ENCODE measurements at places on chromosomes 1 and 21. TPM values are rescaled to one million over a fixed set of nuclear protein-coding genes. Genes with fewer than 3 reads are reported as not detected.

DNA sequence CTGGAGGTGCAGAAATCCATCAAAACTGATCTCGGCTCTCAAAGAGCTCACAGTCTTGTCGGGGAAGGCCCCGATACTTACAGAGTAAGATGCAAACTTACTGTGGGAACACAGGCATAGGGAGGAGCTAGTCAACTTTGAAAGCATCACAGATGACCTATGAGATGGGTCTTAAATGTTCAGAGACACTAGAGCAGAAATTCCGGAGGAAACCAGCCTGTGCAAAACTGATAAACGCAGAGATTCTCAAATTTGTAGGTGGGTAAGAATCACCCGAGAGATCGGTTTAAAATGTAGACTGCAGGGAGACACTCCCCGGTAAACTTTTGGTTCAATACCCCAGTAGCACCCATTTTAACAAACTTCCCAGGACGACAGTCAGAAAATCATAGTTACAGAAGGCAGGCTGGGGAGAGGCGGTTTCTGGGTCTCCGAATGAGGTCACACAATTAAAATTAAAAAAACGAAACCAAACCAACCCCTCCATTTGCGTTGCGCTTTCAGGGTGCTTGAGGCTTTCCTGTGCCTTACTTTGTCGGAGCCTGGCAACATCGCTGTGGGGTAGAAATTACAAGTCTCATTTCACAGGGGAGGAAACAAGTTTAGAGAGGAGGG lies 755 bp upstream of the THRAP3 start:
- H3K27ac ChIP-seq, result peak overlapping the region; percentile 100
- peaks cover 7% of the 10 kb centered on the region for H3K36me3 ChIP-seq
- DNase-seq, result no peak
- H3K4me1 ChIP-seq, result peaks cover 32% of the 10 kb centered on the region
- no peaks in the 10 kb centered on the region for H3K27me3 ChIP-seq

GRCh38 chr1:101244842-101245241 lies 8.0 kb downstream of the S1PR1 start:
- peaks cover 10% of the 10 kb centered on the region for H3K27me3 ChIP-seq
- no peaks in the 10 kb centered on the region for H3K4me1 ChIP-seq
- no peak overlapping the region for H3K27ac ChIP-seq
- H3K4me3 ChIP-seq, result no peak overlapping the region

GRCh38 chr1:156295391-156295947 lies at the start of gene GLMP:
GLMP (minus strand) TSS chr1:156295679; CDS start chr1:156295645, 34 bp downstream.
- H3K4me1 ChIP-seq, result peaks cover 41% of the 10 kb centered on the region
- H3K4me3 ChIP-seq, result peak within 1 kb of the TSS; percentile 87
- no peak for DNase-seq
- peaks cover 2% of the 10 kb centered on the region for H3K36me3 ChIP-seq

DNA sequence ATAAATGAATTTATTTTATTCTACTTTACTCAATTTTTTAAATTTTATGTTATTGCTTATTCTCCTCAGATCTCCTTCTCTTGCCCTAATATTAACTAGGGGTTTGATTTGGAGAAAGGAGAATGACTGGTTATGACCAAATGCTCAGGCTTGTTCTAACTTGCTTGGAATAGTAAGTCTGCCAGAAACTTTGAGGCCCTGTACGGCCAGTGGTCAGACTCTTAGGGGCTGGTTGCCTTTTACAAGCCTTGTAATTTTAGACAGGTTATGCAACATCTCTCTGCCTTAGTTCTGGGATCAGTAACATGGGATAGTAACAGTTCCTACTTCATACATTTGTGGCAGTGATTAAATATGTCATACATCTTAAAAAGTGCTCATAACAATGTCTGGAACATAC lies 279.5 kb downstream of the DUSP10 start:
- H3K27me3 ChIP-seq, result peaks cover 24% of the 10 kb centered on the region
- no peaks in the 10 kb centered on the region for H3K4me1 ChIP-seq
- H3K4me3 ChIP-seq, result no peak overlapping the region
- no peaks in the 10 kb centered on the region for H3K36me3 ChIP-seq

DNA sequence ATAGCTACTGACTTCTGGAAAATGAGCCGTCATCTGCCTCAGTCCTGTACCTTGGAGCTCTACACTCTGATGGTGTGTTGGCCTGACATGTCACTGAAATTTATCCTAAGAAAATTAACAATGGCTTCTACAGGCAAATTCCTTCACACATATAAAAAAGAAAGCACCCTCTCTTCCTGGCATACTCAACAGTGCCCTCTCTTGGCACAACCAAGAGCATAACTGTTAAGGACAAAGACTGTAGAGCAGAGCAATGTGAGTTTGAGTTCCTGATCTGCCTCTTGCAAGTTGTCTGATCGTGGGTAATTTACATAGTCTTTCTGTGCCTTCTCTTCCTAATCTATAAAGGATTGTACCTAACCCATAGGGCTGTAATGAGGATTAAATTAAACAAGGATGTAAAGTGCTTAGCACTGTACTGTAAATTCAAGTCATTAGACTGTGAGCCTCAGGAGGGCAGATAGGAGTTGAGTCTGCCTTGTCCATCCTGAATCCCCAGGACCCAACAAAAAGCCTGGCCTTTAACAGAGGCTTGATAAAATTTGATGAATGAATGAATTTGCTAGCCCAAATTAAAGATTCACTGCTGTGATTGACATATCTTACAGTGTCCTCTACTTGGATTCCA lies 83.5 kb downstream of the SYF2 start:
- no peak overlapping the region for H3K4me3 ChIP-seq
- no peaks in the 10 kb centered on the region for H3K4me1 ChIP-seq
- H3K27ac ChIP-seq, result no peak overlapping the region
- peaks cover 25% of the 10 kb centered on the region for H3K27me3 ChIP-seq

- DNase-seq, result no peak
- no peak overlapping the region for H3K27ac ChIP-seq
- H3K27me3 ChIP-seq, result no peaks in the 10 kb centered on the region
- H3K4me3 ChIP-seq, result no peak overlapping the region
- H3K4me1 ChIP-seq, result peaks cover 46% of the 10 kb centered on the region
Measured at GRCh38 chr1:42926235-42926878, 32.3 kb downstream of the SLC2A1 start.

- H3K36me3 ChIP-seq, result peaks cover 26% of the 10 kb centered on the region
- H3K4me3 ChIP-seq, result no peak overlapping the region
- H3K27me3 ChIP-seq, result no peaks in the 10 kb centered on the region
Measured at GRCh38 chr21:44767834-44768831, 33.5 kb downstream of the UBE2G2 start.

DNA sequence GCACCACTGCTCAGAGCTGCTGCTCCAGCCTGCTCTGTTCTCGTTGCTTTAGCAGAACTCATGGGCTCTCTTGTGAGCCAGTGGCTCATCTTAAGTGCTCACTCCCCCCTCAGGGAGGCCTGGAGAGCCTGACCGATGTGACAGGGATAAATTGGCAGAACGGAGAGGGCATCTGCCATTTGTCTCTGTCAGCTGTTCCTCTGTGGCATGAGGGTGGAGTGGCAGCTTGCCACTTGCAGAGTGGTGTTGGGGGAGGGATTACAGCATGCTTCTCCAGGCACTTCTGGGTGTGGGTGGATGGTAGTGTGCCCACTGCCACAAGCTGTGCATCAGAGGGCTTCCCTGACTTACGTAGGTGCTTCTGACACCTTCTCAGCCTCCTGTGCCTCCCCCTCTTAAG lies 229.5 kb downstream of the PAPPA2 start:
- H3K4me1 ChIP-seq, result no peaks in the 10 kb centered on the region
- no peak overlapping the region for H3K27ac ChIP-seq
- no peaks in the 10 kb centered on the region for H3K36me3 ChIP-seq
- peaks cover 8% of the 10 kb centered on the region for H3K27me3 ChIP-seq

GRCh38 chr21:30209601-30210000 lies 6.3 kb downstream of the CLDN8 start:
- no peaks in the 10 kb centered on the region for H3K36me3 ChIP-seq
- no peak overlapping the region for H3K4me3 ChIP-seq
- DNase-seq, result no peak
- no peaks in the 10 kb centered on the region for H3K27me3 ChIP-seq
- H3K27ac ChIP-seq, result no peak overlapping the region

DNA sequence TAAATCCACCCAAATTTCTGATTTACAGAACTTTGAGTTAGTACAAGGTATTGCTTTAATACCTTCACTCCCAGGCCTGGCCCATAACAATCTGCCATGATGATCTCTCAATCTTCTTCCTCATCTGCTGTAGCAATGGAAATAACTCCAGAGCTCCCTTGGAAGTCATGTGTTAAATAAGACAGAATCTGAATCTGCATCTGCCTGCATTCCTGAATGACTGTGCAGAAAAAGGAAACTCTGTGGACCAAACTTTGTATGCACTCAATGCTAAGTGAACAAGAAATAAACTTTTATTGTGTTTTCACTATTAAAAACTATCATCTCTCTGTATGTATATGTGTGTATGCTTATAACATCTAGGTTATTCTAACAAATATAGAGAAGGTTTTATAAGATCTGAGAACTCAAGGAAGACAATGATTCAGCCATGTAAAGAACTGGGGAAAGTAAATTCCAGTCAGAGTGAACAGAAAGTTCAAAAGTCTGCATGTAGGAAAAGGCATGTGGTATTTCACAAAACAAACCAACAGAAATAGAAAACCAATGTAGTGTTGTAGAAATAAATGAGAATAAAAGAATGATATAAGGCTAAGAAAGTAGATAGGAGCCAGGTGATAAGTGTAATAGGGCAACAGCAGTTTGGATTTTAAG lies 390.2 kb downstream of the USH2A start:
- H3K27me3 ChIP-seq, result peaks cover 13% of the 10 kb centered on the region
- no peaks in the 10 kb centered on the region for H3K36me3 ChIP-seq
- DNase-seq, result no peak
- no peaks in the 10 kb centered on the region for H3K4me1 ChIP-seq
- no peak overlapping the region for H3K4me3 ChIP-seq

- H3K4me3 ChIP-seq, result no peak overlapping the region
- no peaks in the 10 kb centered on the region for H3K36me3 ChIP-seq
- no peaks in the 10 kb centered on the region for H3K27me3 ChIP-seq
Measured at GRCh38 chr1:167687919-167688519, 33.8 kb upstream of the MPZL1 start.

DNA sequence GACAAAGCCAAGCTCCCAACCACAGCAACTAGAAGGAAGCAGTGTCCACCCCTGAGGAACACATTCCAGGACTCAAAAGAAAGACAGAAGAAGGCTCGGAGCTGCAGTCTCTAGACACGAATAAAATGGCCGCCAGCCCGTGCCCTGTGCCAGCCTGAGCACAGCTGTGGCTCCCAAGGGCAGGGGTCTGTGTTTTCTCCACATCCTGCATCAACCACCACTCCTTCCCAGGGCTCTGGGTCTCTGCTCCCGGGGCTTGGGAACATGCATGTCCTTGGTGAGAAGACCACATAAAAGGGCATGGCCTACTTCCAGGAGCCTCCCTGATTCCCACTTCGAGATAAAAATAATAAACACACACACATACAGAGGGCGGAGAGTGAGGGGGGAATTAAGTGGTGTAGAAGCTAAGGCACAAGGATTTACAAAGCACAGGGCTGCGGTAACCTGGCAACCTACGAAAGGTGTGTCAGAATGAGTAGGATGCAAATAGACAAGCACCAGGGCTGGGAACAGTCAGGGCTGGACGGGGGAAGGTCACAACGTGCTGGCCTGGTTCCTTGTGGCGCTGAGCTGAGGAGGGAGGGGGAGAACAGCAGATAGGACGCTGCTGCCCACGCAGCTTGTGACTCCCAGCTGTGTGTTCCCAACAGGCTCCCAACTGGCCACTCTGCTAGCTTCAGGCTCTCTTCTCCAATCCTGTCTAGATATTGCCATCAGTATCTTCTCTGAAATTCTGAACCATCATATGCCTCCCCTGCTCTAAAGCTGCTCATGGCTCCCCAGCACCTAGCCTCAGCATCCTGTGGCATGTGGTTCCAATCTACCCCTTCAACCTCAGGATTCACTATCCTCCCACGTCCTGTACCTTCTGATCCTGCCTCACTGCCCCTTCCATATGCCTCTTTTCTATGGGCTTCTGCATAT lies 72.5 kb downstream of the CD34 start:
- H3K27ac ChIP-seq, result no peak overlapping the region
- H3K27me3 ChIP-seq, result no peaks in the 10 kb centered on the region
- peaks cover 2% of the 10 kb centered on the region for H3K36me3 ChIP-seq
- DNase-seq, result no peak
- H3K4me1 ChIP-seq, result no peaks in the 10 kb centered on the region
- H3K4me3 ChIP-seq, result no peak overlapping the region

GRCh38 chr21:14306126-14306907 lies 76.6 kb downstream of the HSPA13 start:
- H3K27ac ChIP-seq, result no peak overlapping the region
- H3K4me3 ChIP-seq, result no peak overlapping the region
- H3K4me1 ChIP-seq, result no peaks in the 10 kb centered on the region
- no peak for DNase-seq
- H3K36me3 ChIP-seq, result no peaks in the 10 kb centered on the region

- H3K27ac ChIP-seq, result no peak overlapping the region
- no peak for DNase-seq
- H3K4me3 ChIP-seq, result no peak overlapping the region
- H3K27me3 ChIP-seq, result no peaks in the 10 kb centered on the region
Measured at GRCh38 chr21:33246963-33247362, 17.2 kb downstream of the IFNAR2 start.

DNA sequence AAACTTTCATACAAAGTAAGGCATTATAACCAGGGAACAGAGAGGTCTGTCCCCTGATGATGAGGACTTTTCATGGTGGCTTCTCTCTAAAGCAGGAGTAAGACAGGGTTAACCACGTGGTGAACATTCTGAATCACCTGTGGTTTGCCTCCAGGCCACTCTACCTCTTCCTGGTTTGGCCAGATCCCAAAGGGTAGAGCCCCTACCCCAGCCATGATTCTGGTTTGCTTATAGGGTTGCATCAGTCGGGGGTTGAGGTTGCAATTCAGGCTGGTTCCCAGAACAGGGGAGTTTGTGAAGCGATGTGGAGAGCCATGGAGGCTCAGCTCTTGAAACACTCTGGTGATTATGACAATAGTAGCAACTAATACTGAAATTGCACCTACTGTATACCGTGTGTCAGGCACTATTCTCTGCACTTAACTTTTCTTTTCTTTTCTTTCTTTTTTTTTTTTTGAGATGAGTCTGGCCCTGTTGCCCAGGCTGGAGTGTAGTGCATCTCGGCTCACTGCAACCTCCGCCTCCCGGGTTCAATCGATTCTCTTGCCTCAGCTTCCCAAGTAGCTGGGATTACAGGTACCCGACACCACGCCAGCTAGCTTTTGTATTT lies 8.3 kb downstream of the CNR2 start:
- no peak for DNase-seq
- H3K4me1 ChIP-seq, result no peaks in the 10 kb centered on the region
- no peak overlapping the region for H3K4me3 ChIP-seq
- peaks cover 38% of the 10 kb centered on the region for H3K27me3 ChIP-seq

Gene SLC5A9
- total RNA-seq, result not detected

Gene S100A7A
- total RNA-seq, result not detected

Gene TACSTD2
- total RNA-seq, result 0.33 TPM

Gene SLC35E2B
- 50.9 TPM for total RNA-seq

Gene AMY1A
- not detected for total RNA-seq

Gene DMBX1
- total RNA-seq, result not detected

Gene FCMR
- total RNA-seq, result not detected

Gene GPR61
- not detected for total RNA-seq

Gene GNG4
- 0.19 TPM for total RNA-seq

Gene FCER1G
- not detected for total RNA-seq

Gene LRRC8B
- total RNA-seq, result 3.2 TPM

Gene S100A2
- 15.4 TPM for total RNA-seq

All from chondrocyte (in vitro differentiated cells).